ENCODE measurements at places on chromosomes 7 and 10. TPM values are rescaled to one million over a fixed set of nuclear protein-coding genes. Genes with fewer than 3 reads are reported as not detected.

DNA sequence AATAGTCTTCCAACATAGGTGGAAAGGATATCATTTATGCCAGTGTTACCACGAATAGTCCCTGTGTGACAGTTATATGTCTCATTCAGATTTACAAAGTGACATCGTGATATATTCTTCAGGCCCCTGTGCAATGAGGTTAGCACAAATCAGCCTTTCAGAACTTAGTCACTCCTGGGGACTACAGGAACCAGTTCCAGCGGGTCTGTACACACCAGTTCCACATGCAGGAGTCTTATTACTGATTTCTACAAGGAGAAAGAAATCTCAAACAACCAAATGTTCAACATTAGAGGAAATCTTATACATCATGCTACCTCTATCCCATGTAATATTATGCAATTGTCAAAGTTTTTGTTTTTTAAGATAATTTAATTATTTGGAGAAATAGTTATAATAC is 4.4 kb upstream of the WDR91 start:
- DNase-seq: no peak

DNA sequence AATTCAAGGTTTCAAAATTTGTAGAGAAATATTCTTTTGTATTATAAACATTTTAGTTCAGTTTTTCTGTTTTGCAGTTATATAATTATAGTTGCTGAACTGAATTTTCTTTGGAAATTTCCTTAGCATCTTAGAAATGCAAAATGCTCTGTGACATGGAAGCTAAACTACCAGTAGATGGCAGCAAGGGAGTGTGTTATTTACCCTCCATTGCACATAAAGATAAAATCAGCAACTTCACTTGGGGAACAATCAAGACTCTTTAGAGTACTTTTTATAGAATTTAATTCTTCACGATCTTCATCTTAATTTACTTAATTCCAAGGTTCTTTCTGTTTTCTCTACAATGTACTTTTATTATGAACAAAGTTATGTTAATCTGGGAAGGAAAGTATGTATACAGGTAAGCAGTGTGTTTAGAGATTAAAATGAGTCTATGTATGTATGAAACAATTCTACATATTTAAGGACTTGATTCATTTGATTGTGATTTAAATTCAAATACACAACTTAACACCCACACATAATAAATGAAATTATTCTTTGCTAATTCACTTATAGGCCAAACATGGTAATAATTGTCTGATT is 404.2 kb downstream of the THSD7A start:
- peak; percentile 35 for DNase-seq

- no peak for DNase-seq
Observed at GRCh38 chr10:93080350-93081046, 6.8 kb downstream of the CYP26A1 start.

MACROH2A2 gene
- total RNA-seq: 39.0 TPM

DNA sequence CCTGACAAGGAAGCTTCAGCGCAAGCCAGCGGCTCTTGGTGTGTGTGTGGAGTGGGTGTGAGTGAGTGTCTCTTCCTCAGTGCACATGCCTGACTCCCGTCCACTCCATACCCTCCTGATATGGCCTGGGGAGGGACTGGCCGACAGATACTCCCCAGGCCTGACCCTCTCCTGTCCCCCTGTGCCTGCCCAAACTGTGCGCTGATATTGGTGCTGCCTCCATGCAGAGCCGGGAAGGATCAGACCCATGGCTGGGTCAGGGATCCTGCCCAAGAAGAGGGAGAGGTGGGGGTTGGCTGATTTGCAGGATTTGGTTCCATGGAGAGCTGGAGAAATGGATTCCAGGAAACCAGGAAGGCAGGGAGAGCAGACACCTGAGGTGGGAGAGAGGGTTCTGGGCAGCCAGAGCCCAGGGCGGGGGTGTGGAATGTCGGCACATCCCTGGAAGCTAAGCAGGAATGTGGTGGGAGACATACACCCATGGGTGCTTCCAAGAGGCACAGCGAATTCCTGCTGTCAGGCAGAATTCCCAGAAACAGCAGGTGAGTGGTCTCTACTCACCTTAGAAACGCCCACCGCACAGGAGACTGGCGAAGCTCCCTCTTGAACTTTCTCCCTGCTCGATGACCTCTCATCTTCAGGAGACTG is 6.3 kb downstream of the CALML5 start:
- no peak for DNase-seq

DNA sequence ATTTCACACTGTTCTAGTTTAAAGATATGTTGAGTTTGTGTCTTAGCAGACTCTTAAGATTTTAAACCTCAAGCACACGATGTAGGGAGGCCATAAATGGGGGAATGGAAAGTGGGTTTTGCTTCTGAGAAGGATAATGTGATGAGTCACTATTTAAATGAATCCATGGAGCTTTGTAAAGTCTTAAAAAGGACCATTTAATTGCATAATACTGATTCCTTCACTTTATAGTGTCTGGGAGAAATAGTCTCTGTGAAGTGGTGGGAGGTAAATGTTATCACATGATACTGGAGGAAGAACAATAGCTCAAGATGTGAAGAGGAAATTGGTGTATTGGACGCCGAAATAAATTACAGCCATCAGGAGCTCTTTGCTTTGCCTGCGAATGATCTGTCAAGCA is 84.0 kb upstream of the MYO3A start:
- no peak for DNase-seq

ZNF804B gene
- not detected for total RNA-seq

GRCh38 chr10:14653271-14654161 is 121.2 kb downstream of the FAM107B start:
- DNase-seq: peak; percentile 65

DNA sequence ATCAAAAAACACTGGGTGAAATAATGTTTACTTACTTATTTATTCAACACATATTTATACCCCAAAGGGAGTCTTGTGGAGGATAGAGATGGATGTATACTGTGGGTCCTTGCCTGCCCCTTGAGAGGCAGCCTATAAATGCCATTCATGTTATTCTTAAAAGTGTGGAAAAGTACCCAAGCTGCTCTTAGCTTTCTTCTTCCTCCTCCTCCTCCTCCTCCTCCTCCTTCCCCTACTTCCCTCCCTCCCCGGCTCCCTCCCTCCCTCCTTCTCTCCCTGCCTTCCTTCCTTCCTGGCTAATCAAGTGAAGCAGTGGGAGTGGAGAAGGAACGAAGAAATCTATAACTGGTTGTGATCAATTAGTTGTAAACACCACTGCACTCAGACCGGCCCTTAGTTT is 21.2 kb upstream of the IGF2BP3 start:
- peak; percentile 28 for DNase-seq

DNA sequence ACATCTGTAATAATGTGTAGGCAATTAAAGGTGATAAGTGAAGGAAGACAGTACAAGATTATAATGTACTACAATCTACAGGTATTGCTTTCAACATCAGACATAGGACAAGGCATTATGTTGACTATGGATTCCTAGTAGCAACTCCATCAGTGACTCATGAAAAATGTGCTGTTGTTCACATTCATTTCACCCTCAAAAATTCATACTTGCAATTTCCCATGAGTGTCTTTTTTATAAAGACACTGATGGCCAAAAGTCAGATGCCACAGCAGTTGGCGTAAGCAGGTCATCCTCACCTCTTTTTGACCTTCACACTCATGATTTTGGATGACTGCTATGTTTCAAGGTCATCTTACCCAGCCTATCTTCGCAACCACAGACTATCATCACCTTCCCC is 100.0 kb upstream of the AMPH start:
- DNase-seq: no peak

EIF3B gene
- 334 TPM for total RNA-seq
